ENCODE measurements at places on chromosomes 16 and 17.

DNA sequence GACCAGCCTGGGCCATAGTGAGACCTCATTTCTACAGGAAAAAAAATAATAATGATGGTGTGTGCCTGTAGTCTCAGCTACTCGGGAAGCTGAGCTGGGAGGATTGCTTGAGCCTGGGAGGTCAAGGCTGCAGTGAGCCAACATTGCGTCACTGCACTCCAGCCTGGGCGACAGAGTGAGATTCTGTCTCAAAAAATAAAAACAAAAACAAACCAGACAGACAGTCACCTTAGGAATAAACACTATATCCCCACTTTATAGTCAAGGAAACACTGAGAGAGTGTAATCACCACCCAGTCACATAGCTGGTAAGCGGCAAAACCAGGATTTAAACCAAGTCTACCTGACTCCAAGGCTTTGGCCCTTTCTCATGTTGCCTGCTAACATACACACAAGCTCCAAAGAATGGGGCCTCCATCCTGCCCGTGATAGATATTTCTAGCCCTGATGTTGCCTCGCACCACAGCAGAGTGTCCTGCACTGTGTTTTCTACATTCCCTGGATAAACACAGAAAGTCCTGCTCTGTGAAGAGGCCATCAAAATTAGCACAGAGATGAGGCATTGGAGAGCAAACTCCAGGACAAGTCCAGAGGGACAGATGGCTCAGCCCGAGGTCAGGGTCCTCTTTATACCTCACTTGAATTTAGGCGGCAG is 66.1 kb upstream of the SMURF2 start:
- no peak for DNase-seq

GRCh38 chr17:50149091-50149416 is 1.4 kb downstream of the PPP1R9B start:
- no peak for DNase-seq

GRCh38 chr17:17511881-17512858 is 16.0 kb upstream of the RASD1 start:
- DNase-seq, result no peak

DNA sequence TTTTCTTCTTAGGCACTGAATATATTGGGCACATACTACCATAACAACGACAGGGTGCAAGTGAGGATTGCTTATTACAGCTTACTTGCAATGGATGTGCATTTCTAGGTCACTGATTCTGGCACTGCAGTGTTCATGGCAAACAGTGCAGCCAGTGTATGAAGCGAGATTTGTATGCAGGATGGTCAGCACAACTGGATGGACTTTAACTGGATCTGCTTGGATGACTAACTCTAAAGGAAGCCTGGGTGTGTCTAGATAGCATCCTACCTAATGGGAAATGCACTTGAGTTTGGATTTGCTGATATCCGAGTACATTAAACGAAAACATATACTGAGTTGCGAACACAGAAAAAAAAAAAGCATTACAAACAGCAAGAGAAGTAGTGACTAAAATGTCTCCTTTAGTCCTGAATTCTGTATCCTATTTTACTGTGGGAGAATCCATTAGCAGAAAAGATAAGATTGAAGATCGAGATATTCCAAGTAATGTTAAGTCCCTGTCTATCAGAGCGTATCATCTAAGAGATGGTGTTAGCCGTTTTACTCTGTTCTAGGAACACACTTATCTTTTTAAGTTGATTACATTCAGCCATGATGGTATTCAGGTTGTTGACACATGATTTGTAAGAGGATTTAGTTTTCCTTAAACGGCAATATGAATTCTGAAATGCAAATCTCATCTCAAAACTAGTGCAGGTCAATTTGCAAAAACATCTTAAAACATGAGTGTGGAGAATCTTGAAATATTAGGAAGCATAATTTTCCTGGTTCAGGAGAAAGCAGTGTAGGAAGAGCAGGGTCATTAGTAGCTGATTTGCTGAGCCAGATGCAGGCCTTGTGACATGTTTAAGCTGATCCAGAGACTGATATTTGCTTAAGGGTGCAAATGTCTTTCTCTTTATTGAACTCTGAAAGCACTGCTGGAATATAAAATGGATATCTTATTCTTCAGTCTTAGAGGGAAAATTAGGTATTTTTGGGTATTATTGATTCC is 142.6 kb upstream of the CPHXL start:
- DNase-seq, result no peak

DNA sequence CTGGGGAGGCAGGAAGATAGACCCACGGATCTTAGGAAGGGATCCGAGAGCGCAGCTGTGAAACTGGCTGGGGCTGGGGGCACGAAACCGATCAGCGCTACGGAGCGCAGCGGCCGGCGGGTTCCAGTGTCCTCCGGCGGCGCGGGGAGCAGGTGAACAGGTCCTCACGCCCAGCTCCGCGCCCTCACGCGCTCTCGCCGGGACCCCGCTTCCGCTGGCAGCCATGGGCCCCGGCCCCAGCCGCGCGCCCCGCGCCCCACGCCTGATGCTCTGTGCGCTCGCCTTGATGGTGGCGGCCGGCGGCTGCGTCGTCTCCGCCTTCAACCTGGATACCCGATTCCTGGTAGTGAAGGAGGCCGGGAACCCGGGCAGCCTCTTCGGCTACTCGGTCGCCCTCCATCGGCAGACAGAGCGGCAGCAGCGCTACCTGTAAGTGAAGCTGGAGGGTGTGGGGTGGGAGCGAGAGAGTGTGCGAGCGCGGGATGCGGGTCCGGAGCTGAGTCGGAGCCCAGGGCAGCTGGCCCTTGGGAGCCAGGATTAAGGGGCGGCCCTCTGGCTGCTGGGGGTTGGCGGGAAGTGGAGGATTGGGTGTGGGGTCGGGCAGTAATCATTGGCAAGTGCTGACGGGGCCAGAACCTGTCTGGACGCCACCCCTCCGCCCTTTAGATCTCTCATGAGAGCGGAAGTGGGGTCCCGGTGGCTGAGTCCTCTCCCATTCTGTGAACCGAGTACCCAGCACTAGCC is 479 bp downstream of the ITGA3 start:
- peak; percentile 56 for DNase-seq

DNA sequence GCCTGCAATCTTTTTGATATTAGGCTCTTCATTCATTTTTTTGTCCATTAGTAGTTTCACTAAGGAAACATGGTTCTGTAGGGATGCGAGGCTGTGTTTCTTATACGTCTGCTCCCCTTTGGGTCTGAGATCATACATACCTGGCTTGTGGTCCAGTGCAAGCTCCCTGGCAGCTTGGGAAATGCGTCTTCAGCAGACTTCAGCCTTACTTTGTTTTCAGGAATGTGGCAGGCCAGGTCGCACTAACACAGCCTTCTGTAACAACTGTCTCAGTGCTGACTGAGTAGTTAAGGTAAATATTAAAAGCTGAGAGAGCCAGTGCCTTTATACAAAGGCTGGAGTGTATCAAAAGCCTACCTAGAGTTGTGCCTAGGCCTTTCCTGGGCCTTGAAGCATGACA is 970.5 kb upstream of the EEF2KMT start:
- no peak for DNase-seq

DNA sequence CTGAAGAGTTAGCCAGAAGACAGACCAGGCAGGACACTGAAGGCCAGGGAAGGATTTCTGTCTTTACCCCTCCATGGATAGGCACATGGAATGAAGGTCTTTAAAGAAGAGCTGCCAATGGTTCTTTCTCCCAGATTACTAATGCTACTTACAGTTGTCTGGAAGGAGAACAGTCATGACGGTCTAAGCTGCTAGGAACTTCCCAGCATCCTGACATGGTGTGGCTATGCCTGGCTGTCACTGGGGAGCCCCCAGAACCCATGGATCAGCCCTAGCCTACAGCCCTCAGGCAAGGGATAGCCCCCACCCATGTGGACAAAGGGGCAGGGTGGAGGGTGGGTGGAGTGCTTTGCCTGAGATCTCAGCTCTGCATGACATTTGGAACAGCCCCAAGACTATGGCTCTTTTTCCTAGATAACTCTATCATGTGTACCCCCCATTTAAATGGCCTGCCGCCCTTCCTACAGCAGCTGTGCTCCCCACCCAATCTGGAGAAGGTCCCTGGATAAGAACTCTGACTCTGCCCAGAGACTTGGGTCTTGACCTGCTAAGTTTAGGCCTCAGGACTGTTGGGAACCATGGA is 9.2 kb upstream of the KAT7 start:
- no peak for DNase-seq

GRCh38 chr16:57023541-57024249 is 34.3 kb downstream of the NLRC5 start:
- peak; percentile 87 for DNase-seq

- no peak for DNase-seq
Measured at GRCh38 chr17:77496401-77496801, 355.6 kb downstream of the SEC14L1 start.

GRCh38 chr17:17839791-17840707 is 3.3 kb upstream of the SREBF1 start:
- peak; percentile 86 for DNase-seq

GRCh38 chr17:9173386-9173983 is 152.2 kb downstream of the NTN1 start:
- no peak for DNase-seq

DNA sequence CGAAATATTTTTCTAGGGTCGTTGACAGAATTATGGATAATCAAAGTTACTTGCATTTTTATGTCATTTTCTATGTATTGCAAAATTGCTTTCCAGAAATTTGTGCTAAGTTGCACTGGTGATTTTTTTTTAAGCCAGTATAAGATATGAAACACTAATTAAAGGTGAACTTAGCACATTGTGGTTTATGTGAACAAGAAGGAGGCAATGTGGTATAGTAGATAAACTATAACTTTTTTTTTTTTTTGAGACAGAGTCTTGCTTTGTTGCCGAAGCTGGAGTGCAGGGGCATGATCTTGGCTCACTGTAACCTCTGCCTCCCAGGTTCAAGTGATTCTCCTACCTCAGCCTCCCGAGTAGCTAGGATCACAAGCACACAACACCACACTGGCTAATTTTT is 13.2 kb downstream of the DGKE start:
- DNase-seq, result no peak

- DNase-seq, result no peak
Measured at GRCh38 chr17:34885076-34885475, 76.2 kb downstream of the CCT6B start.

DNA sequence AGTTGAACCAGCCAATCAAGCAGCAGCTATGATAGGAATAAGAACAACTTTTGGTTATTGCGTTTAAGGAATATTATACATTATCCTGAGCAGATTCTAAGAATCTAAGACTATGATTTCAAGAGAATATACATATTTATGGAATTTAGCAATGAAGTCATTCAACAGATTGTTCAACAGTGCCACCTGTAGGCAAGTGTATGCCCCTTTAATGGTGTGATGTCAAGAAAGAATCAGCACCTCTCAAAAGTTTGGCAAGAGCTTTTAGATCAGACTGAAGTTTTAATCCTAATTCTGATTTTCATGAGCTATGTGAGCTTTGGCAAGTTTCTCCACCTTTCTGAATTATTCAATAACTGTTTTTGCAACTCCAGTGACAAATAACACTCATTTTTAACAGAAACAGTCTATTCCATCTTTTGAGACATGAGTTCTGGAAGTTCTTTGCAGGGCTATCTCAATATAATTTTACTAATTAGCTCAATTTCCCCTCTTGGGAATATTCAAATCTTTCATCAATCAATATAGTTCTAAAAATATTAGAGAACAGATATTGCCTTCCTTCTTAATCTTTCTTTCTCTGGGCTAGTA is 474.3 kb upstream of the TOM1L1 start:
- DNase-seq, result no peak

DNA sequence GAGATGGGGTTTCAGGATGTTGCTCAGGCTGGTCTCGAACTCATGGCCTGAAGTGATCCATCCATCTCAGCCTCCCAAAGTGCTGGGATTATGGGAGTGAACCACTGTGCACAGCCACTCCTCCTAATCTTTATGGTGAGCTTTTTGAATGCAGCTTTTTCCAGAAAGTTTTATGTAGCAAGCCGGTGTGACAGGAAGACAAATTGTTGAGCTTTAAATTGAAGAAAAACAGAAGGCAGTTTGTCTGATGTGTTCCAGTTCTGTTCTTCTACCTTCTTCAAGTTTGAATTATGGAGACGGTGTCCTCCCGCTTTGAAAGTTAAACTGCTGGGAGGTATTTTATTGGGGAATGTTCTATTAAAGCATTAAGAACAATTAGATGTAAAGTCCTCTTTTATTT is 177.1 kb downstream of the SNX29 start:
- no peak for DNase-seq

DNA sequence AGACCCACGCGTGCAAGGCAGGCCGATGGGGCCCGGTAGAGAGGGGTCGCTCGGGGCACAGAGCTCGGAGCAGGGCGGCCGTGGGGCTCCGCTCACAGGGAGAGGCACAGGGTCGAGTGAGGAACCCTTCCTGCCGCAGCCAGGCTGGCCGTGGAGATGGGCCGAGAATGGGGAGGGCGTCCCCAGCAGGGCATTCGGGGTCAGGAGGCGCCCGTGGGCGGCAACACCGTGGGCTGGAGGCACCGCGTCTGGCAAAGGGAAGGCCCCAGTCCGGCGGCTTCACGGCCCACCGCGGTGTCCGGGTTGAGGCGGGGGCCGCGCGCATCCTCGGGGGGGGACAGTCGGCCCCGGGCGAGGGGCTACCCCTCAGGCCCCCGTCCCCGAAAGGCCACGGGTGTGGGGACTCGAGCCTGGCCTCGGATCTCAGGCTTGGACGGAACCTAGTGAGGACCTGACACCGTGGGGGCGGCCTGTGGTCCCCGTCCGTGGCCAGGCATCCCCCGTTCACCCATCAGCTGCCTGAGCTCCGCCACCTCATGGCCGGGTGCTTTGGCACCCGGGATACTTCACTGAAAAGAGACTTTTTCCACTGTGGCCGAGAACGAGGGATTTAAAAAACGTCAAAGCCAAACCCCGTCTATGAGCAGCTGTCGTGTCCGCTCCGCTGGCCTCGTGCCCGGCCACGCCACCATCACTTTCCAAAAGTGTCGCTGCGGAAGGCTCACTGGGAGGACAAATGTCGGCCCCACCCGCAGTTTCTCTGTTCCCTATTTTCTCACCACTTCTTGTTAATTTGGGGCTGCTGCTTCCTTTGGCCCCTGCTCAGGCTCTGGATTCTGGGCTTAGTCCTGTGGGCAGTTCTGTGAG is 73.6 kb downstream of the METRNL start:
- DNase-seq, result peak; percentile 24

GRCh38 chr17:61409301-61410112 is 9.9 kb downstream of the TBX2 start:
- DNase-seq, result no peak

DNA sequence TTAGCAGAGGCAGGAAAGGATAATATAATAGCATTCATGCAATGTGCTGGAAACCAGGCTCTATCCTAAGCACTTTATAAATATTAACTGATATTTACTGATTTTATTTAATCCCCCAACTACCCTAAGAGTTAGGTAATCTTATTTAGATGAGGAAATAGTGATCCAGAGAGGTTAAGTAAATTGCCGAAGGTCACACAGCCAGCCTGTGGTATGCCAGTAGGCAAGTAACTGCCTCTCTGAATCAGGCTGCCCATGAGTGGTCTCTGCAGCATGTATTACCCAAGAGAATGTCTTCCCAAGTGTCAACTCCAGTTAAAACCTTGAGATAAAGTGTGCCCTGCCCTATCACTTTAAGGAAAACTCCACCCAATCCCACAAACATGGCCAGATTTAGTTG is 25.3 kb upstream of the LYRM9 start:
- no peak for DNase-seq
